ENCODE measurements at places on chromosomes 2 and 18.

DNA sequence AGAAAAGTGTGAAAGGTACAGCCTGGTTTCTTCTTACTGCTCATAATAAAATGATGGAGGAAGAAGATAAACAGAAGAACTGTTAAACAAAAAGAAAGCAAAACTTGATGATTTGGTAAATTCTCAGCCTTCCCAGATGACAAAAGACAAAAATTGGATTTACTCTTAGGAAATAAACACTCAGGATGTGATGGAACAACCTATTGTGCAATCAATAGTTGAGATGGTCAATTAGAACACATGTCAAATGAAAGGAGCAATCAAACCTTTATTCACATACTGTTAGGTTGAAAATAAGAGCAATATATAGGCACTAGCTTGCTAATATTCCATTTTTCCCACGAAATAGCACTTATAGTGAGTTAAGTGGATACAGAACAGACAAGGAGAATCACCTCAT is 1174.0 kb upstream of the SLC39A10 start:
- DNase-seq = no peak

GRCh38 chr18:48904091-48904490 is 46.7 kb downstream of the SMAD7 start:
- DNase-seq = no peak

DNA sequence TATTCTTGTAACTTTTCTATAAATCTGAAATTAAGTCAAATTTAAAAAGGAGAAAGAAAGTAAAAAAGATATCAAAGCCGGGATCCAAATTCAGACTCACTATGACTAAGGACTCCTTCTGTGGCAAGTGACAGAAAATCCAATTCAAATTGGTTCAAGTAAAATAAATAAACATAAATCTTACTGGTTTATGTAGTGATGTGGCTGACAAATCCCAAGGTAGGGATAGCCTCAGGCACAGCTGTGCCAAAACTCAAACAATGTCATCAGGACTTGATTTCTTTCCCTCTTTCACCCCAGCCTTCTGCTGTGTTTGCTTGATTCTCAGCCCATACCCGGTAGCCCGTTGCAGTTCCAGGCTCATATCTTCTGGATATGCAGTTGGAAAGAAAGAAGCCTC is 284.6 kb downstream of the SP3 start:
- no peak for DNase-seq

- DNase-seq = no peak
Measured at GRCh38 chr2:200515155-200515554, 5.3 kb upstream of the KCTD18 start.

GRCh38 chr18:5942591-5942990 is 47.3 kb upstream of the TMEM200C start:
- no peak for DNase-seq

- no peak for DNase-seq
Measured at GRCh38 chr2:181308766-181309515, 148.2 kb upstream of the ITGA4 start.

DNA sequence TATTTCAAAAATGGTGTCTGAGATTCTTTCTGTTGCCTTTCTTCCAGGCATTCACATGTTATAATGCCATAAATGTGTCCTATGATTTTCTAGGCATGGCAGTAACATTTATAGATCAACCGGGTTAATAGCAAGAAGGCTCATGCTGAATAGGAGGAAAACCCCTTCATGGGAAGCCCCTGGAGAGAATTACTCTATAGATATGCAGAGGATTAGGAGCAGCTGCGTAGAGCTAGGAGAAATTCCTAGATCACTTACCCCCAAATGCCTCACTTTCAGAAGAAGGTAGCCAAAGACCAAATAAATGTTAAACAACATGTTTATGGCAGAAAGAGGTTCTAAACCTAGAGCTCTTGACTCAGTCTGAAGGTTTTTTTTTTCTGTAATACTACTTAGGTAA is 153.4 kb upstream of the CTNNA2 start:
- no peak for DNase-seq
